ENCODE measurements at places on chromosomes 2 and 18.
A peak's percentile ranks its signal among the peaks of the same experiment; 100 is the strongest.

DNA sequence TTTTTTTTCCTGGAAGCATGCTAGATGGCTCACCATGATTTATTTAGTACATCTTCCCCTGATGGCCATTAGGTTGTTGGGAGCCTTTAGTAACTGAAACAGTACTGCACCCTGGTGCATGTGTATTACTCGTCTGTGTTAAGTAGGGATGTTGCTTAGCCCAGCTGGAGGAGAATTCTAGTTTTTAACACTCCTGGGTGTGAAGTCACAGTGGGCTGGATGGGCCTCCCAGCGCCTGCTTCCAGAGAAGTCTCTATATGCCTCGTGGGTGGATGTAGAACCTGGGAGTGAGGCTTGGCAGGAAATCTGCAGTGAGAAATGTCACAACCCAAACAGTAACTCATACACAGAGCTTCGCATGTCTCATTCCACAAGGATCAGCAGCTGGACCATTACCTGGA lies 28.9 kb upstream of the NT5DC4 start:
- DNase-seq = peak; percentile 30

DNA sequence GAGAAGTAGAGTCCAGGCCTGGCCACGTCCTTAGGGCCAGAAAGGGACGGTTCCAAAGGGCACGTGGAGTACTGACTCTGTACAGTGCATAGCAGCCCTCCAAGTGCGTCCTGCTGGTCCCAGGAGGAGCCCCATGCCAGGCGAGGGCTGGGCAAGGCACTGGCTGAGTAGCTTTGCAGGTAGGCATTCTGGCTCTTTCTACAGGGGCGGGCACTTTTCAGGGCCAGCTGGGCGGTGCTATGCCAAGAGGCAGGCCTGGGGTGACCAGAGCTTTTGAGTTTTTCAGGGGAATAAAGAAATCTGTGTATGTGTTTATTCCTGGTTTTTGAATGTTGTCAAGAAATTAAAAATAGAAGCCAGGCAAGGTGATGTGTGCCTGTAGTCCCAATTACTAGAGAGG lies 15.4 kb upstream of the GLI2 start:
- DNase-seq = no peak

DNA sequence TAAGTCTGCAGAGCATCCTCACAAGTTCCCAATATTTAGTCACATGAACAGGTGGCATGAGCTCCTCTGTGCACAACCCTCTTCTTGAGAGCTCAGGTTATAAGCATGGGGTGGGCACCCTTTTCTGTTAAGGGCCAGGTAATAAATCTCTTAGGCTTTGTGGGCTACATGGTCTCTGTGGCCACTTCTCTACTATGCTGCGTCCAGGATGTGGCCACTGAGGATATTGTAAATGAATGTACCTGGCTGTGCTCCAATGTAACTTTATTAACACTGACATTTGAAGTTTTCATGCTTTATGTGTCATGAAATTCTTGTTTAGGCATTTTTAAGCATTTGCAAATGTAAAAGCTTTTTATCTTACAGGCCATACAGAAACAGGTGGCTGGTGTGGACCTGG lies 116.8 kb upstream of the ST6GAL2 start:
- DNase-seq = peak; percentile 14

- peak; percentile 3 for DNase-seq
Observed at GRCh38 chr18:76923485-76924085, 101.2 kb downstream of the ZNF236 start.

- DNase-seq = no peak
Observed at GRCh38 chr2:61878761-61879160, 9.7 kb downstream of the CCT4 start.

GRCh38 chr2:236608710-236609109 lies 39.1 kb downstream of the ACKR3 start:
- DNase-seq = no peak

DNA sequence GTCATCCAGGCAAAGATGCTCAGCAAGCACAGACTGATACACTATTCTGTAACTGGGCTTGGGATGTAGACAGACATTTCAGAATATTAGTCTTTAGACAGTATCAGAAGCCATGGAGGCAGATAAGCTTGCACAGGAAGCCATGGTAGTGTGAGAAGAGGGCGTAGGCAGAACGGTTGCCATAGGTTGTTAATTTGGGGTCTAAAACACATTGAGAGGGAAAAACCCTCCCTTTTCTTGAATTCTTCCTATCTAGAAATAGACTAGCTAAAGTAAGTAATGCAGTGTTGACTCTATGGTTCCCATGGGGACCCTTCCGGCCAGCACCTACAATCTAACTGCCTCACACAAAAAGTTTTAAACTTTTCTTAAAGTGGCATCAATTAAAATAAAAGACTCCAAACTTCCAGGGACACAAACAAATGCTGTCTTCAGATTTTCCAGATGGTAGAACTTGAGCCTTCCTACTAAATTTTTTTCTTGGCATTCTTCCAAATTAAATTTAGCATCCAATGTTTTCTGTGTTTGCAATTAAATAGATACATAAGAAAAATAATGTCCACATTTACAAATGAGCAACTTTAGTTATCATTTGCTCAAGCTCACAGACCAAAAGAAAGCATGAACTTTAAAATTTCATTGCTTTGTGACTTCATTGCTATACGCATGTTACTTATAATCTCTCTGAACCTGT lies 1.9 kb downstream of the PRKRA start:
- DNase-seq = no peak

- DNase-seq = no peak
Observed at GRCh38 chr18:15005313-15006130, 257.6 kb downstream of the ANKRD30B start.

DNA sequence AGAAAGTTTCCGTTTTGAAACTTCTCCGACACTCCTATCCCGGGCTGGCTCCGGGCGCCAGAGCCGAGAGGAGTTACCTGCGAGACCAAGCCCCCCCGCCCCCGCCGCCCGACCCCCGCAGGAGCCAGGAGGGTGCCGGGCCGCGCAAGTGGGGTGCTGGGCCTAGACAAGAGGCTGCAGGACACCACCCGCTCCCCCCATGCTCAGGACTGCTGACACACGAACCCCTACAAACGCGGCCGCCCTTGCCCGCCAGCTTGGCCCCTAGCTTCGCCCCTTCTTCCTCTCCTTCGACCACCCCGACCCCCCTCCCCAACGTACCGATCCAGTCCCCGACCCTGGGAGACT lies 497 bp downstream of the PLA2R1 start:
- DNase-seq = no peak

GRCh38 chr2:56185582-56186046 lies 1.8 kb downstream of the CCDC85A start:
- DNase-seq = peak; percentile 35

DNA sequence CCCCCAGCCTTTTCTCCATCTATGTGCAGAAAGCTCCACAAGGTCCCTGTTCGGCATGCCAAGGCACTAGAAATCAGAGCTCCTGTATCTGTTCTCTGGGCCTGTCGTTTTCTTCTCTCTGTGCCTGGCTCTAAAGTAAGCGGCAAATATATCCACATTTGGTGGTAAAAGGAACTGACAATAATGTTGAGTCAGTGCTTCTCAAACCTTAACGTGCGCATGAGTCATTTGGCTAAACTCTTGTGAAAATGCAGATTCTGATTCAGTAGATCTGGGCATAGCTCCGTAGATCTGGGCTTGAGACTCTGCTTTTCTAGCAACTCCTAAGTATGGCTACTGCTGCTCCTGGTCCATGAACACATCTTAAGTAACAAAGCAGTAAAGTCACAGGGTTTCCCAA lies 16.5 kb upstream of the ACSL3 start:
- DNase-seq = peak; percentile 93

- DNase-seq = peak; percentile 43
Observed at GRCh38 chr2:202510911-202511310, 123.9 kb upstream of the FAM117B start.
